ENCODE measurements at places on chromosomes 6 and 20.
A peak's percentile ranks its signal among the peaks of the same experiment; 100 is the strongest.

- no peak for DNase-seq
These were observed 362.6 kb downstream of the EPM2A start for GRCh38 chr6:145372671-145373151.

DNA sequence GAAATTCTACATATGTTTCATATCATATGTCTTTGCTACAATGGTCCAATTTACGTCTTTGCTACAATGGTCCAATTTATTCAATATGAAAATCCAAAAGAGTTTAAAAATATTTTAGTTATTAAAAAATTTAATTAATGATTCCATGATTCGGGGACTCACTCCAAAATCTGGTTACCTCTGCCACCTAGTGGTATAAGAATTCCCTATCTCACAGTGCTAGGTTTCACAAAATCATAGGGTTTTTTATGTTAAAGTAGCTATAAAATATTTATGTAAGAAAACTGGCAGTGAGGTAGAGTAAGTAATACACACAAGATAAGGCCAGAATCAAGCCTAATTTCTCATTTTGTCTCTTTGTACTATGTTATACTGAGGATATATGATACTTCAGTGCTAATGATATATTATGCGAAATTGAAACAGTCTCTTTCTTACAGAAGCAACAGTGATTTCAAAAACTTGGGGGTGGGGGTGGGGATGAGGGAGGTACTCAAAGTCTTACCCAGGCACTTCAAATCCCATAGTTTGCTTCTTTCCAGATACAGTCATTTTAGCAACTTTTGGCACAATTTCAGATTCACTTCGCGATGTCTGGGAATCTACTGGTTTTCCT is 52.3 kb downstream of the HBS1L start:
- peak; percentile 24 for DNase-seq

GRCh38 chr6:81130061-81130460 is 622.4 kb downstream of the TENT5A start:
- DNase-seq: no peak

GRCh38 chr6:153032255-153032882 is 29.9 kb upstream of the MTRF1L start:
- peak; percentile 20 for DNase-seq

DNA sequence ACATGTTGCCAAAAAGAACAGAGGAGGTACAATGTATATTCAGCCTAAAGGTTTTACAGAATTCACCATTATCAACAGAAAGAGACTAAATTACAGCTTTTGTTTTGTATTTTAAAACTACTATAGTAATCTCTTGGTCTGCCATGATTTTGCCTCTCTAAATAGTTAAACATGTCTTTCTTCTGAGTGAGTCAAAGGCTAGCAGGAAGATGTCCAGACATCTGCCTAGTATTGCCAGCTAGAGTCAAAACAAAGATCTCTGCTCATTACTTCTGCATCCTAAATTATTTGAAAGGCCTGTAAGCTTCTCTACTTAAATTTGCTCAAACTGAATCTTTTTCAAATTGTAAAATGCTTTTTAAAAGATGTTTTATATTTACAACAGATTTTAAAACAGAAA is 8.8 kb downstream of the ASF1A start:
- DNase-seq: no peak

Measured in RWPE1 (cell line).